Activated T-cell treated with anti-CD3 and anti-CD28 coated beads for 48 hours (primary cell): ENCODE measurements at places on chromosomes 6 and 20.
A peak's percentile ranks its signal among the peaks of the same experiment; 100 is the strongest.

DNA sequence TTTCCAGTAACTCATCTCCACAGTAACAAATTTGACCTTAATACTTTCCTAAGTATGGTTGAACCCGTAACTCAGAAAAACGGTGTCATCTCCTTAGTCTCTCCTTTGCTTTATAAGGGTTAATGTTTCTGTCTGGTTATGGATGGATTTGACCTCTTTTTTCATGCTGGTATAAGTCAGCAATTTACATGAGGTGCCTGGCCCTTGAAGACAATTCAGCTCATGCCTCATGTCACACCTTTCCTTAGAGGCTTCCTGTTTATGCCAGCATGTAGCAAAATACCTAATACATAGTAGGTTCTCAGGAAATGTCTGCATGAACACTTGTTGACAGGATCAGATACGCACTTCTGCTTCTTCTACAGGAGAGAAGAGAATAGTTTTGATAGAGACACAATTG lies 37.7 kb upstream of the C20orf144 start:
- DNase-seq, result no peak

- no peak for DNase-seq
Observed at GRCh38 chr20:40443753-40444152, 245.3 kb downstream of the MAFB start.

DNA sequence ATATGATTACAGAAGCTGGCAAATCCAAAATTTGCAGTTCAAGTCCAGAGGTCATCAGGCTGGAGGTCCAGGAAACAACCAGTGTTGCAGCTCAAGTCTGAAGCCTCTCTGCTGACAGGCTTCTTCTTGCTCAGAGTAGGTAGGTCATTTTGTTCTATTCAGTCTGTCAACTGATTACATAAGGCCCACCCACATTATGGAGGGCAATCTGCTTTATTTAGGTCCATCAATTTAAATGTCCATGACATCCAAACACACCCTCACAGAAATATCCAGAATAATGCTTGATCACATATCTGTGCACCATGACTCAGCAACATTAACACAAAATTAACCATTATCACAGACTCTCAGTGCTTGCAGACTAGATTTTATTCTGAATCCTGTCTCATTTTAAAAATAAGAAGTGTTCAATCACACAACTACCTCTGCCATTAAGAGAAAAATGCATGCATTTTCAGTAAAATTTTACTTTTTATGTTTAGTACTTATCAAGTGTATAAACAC lies 759.2 kb upstream of the ADGRB3 start:
- no peak for DNase-seq

- DNase-seq, result peak; percentile 6
Observed at GRCh38 chr6:40962241-40962640, 76.8 kb downstream of the UNC5CL start.

- DNase-seq, result no peak
Observed at GRCh38 chr6:149480502-149481280, 4.1 kb downstream of the ZC3H12D start.

DNA sequence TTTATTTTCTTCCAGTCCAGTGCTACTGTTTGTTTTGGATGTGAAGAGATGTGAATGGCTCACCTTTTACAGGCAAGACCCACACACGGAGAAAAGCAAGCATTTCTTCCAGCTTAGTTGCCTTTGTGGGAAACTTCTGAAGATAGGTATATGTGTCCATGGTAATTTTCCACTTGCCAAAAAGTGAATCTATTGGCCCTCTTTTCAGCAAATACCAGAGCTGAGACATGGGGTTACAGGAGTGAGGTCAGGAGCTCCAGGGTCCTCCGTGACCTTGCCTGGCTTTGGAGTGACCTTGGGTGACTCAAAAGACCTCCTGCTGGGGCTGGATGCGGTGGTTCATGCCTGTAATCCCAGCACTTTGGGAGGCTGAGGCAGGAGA lies 166.7 kb downstream of the SCML4 start:
- DNase-seq, result no peak

DNA sequence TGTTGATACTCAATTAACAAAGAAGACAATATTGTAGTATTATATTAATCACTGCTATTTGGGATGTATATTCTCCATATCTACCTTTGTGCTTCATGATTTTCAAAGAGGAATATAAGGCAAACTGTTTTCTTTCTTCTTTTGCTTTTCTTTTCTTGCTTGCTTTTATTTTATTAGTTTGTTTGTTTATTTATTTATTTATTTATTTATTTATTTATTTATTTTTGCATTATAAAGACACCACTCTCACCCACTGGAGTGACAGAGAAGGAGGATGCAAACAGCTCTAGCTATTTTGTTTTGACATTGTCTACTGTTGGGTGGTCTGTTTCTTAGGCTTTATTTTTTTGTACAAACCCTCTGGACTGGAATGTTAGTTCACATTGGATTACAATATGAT lies 1352.7 kb downstream of the HACE1 start:
- no peak for DNase-seq

DNA sequence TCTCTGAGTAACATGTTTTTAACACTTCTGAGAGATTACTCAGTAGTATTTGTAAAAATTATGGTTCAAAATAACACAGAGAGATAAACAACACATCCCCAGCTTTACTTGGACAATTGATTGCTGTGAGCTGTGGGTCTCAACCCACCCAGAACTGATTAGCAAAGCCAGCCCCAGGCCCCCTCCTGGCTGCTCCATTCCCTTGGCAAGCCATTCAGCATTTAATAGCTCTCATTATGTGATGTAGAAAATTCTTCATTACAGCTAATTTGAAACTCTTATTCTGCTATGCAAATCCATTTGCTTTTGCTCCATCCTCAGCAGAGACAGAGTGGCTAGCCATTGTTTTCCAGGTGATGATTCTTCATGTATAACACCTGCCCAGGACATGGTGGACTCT lies 16.6 kb upstream of the SIRT5 start:
- DNase-seq, result no peak

DNA sequence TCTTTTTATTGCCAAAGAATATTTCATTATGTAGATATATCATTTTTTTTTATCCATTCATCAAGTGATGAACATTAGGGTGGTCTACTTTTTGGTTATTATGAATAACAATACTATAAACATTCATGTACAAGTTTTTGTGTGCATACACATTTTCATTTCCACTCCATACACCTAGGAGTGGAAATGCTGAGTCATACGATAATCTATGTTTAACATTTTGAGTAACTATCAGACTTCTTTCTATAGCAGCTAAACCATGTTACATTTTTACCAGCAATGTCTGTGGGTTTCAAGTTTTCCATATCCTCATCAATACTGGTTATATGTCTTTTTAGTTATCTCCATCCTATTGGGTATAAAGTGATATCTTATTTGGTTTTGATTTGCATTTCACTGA lies 65.7 kb downstream of the PRSS35 start:
- no peak for DNase-seq

GRCh38 chr20:43765916-43766315 lies 39.1 kb upstream of the GTSF1L start:
- DNase-seq, result no peak

- no peak for DNase-seq
Observed at GRCh38 chr20:54600634-54601033, 125.2 kb downstream of the DOK5 start.

DNA sequence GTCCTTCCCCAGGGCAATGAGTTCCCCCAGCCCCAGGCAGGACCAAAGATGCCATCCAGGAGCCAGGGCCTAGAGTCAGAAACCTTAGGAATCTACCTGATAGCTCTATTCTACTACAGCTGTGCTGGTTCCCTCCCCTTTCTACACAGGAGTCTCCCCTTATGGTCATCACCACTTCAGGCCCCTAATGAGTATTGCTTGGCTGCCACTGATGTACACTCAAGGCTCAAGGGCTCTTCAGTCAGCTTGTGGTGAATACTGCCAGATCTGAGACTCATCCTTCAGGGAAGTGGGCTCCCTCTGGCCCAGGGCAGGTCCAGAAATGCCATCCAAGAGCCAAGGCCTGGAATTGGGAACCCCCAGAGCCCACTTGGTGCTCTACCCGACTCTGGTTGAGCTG lies 248.6 kb downstream of the ALDH8A1 start:
- no peak for DNase-seq

- no peak for DNase-seq
Observed at GRCh38 chr6:21604081-21604480, 10.5 kb downstream of the SOX4 start.

GRCh38 chr20:34663213-34663943 lies 13.5 kb downstream of the PIGU start:
- DNase-seq, result no peak

DNA sequence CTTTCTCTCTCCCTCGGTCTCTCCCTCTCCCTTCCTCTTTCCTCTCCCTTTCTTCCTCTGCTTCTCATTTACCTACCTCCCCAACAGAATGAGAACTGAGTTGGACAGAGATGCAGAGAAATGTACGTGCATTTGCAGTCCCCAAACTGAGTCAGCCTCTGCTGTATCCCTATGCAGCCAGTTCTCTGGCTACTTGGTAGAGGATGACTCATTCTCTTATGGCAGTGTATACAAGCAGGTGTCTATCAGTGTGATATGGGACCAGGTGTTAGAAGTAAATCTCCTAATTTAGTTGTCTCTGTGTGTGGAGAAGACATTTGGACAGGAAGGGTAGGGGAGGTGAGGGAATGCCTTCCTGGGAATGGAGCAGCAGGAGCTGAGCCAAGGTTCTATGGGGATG lies 470.8 kb downstream of the CD109 start:
- DNase-seq, result no peak

GRCh38 chr6:6686176-6686575 lies 97.7 kb downstream of the LY86 start:
- DNase-seq, result no peak

DNA sequence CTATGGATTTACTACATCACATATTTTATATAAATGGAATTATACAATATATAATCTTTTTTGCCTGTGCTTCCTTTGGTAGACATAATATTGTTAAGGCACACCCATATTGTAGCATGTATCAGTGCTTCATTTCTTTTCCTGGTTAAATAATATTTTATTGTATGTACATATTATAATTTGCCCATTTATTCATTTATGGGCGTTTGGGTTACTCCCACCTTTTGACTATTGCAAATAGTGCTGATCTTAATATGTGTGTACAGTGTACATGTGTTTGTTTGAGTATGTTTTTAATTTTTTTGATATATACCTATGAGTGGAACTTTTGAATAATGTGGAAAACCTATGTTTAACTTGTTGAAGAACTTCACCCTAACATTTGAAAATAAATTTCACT lies 804.2 kb downstream of the DHX35 start:
- no peak for DNase-seq

- DNase-seq, result no peak
Observed at GRCh38 chr20:53141201-53142050, 169.3 kb downstream of the TSHZ2 start.

DNA sequence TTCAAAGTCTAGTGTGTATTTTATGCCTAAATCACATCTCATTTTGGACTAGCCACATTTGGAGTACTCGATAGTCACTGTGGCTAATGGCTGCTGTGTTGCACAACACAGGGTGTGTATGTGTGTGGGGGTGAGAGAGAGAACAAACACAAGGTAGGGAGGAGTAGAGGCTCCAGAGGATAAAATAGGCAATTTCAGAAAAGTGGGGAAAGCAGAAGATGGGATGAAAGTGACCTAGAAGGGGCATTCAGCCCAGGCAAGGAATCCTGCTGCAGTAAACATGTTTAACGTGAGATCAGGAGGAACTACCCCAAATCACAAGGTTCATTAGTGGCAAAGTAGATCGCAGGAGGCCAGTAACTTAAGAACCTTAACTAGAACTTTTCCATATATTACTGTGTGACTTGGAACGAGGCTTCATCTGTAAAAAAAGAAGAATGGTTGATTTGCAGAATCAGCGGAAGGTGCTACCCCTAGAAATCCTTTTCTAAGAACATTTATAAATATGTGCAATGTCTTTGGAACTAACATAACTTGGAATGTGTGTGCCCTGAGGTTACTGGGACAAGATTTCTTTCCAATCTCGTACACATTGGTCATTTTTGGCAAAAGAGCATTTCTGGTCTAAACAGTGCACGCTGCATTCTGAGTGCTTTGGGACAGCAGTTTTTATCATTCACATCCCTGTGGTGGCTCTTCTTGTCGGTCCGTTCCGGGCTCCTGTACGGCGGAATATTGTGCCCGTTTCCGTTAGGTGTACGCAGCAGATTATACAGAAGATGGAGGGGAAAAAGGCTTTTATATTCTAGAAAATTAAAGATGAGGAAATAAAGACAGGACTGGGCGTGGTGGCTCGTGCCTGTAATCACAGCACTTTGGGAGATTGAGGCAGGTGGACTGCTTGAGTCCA lies 2.6 kb downstream of the DUSP22 start:
- no peak for DNase-seq

- no peak for DNase-seq
Observed at GRCh38 chr6:158972241-158973233, 27.5 kb downstream of the RSPH3 start.

- DNase-seq, result no peak
Observed at GRCh38 chr20:9137001-9137400, 68.1 kb downstream of the PLCB4 start.

DNA sequence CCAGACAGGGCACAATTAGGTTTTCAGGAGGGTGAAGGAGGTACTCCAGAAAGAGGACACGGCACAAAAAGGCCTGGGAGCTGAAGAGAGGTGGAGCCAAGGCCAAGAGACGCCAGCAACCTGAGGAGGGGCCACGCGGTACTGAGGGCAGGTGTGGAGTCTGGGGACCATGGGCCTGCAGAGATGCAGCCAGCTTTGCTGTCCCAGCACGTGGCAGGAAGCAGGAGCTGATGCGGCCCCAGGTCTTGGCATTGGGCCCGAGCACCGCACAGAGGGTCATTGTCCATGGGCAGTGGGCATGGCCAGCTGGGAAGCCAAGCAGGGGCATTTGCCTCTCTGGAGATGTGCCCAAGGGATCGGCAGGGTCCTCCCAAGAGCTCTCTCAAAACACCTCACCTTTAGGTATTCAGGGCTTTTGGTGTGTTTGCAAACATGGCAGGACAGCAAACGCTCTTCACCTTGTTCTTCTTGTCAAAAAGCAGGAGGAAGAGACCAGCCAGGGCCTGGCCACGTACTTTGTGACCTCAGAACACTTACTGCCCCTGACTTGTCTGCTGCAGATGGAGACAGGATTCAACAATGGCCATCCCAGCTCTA lies 1.4 kb upstream of the BPIFB1 start:
- DNase-seq, result no peak

GRCh38 chr20:40110311-40110831 lies 578.7 kb downstream of the MAFB start:
- DNase-seq, result no peak

DNA sequence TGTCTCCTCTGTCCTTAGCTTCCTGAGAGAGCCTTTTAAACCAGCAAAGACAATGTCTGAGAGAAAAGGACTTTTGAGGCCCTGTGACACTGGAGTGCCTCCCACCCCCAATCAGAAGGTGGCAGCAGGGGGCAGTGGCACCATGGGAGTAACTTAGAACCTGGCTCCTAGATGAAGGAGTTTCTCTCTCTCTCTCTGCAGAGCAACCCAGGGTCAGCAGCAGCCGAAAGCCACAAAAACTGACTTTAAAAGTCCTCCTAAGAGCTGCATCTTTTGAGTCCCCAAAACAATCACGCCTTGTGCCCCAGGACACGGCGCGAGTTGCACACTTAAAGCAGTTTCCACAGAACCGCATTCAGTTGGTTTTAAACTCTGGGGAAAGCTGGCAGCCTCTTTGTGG lies 5.3 kb upstream of the TCP11 start:
- no peak for DNase-seq
